WERI-Rb-1 (cell line): ENCODE measurements at places on chromosomes 16 and 17.

GRCh38 chr17:55452139-55452790, 30.6 kb upstream of the MMD start:
- no peak for DNase-seq

DNA sequence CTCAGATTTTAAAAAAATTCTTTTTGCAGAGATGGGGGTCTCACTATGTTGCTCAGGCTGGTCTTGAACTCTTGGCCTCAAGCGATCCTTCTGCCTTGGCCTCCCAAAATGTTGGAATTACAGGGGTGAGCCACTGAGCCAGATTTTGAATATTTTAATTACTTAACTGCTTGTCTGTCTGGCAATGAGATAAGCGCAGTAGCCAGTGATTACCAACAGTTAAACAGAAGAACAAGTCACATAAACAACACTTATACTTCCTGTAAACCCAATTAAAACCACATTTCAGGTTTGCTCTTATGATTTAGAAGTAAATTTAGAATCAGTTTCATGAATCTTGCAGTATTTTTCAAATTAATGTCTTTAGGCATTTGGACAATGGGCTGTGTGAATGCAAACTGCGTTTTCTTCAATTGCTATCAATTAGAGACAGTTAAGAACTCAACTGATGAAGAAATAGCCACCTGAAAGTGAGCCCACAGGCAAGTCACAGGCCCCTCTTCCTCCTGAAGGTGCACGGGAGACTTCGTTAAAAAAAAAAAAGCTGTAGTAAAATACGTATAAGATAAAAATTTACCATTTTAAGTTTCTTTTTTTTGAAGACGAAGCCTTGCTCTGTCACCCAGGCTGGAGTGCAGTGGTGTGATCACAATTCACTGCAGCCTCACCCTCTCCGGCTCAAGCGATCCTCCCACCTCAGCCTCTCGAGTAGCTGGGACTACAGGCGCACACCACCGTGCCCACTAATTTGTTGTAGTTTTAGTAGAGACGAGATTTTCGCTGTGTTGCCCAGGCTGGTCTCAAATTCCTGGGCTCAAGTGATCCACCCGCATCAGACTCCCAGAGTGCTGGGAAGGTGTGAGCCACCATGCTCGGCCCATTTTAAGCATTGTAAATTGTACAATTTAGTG, 73.0 kb downstream of the PITPNC1 start:
- DNase-seq: no peak

GRCh38 chr16:2587891-2588565, 50.2 kb downstream of the PDPK1 start:
- no peak for DNase-seq

DNA sequence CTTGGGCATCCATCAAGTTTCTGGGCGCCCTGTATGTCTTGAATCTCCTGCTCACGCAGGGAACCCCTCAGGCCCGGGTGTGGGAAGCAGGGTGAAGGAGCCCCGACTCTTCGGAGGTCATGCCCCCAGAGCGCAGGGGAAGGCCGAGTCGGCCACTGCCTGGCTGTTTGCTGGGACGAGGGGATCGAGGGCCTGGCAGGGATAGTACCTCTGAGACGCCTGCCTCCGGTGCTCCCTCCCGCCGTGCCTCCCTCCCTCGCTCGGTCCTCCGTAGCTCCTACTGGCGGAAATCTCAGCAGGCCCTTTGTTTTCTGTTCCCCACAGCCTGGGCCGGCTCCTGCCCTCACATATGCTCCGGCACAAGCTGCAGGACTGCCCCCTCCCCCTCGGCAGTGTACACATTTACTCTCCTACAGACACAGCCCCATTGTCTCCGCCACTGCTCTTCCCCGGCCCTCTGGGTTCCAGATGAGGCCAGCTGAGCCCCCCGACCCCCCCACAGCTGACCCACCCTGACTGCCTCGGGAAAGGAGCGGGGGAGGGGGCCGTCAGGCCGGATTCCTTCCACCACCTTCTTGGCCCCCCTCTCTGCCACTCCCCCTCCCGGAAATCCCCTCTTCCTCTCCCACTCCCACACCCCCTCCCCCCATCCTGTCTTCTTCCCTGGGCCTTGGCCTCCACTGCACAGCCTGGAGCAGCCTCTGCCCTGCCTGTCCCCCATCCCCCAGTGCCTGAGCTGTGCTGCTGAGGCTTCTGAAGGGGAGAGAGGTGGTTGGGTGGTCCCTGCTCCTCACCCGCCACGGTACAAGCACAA, 1.4 kb downstream of the TRAF4 start:
- DNase-seq: peak; percentile 58

- no peak for DNase-seq
Observed at GRCh38 chr17:80732268-80732667, 187.6 kb downstream of the RPTOR start.

- DNase-seq: no peak
Observed at GRCh38 chr17:50476545-50477315, 1.9 kb upstream of the RSAD1 start.

DNA sequence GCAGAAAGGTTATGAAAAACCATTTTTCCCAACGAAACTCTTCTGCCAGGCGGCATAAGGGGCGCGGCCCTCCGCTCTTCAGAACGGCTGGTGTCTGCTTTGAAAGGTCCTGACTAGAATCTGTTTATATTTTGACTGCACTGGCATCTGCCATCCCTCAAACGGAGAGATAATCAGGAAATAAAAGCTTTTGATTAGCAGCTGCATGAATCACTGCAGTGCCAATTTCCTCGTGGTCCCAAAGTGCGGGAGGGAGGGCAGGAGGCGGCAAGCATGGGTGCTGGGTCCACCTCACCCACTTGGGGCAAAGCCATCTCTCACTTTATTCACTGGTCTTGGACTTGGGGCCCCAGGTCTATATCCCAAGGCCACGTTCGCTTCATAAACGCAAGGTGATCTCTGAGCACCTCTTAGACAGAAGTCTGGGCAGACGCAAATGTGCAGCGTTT, 49.7 kb downstream of the TBC1D16 start:
- DNase-seq: no peak

DNA sequence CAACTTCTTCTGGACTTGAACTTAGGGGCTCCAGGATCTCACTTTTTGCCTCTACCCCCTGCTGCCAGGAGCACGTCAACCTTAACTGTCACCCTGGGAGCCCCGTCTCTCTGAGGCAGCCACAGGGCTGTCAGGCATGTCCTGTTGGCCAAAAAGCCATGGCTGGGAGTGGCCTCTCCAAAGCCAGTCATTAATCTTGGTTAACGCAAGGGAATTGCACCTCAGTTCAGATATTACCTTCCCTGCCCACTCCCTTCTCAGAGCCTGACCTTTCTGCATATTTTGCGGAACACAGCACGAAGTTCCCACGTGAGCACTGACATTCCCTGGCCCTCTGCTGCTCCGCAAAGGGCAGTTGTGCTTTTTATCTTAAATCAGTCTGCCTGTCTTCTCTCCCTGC, 44.2 kb upstream of the CIBAR2 start:
- DNase-seq: no peak

GRCh38 chr16:81558077-81558443, 113.5 kb downstream of the CMIP start:
- DNase-seq: no peak
